NCI-H1092 (cell line): ENCODE measurements at places on chromosomes 6 and 20.

- DNase-seq = no peak
These were observed 16.2 kb upstream of the MRPS18A start for GRCh38 chr6:43703512-43704429.

GRCh38 chr20:12152996-12153395, 235.3 kb downstream of the BTBD3 start:
- DNase-seq = no peak

- no peak for DNase-seq
These were observed 40.4 kb upstream of the TBC1D7 start for GRCh38 chr6:13368731-13369115.

DNA sequence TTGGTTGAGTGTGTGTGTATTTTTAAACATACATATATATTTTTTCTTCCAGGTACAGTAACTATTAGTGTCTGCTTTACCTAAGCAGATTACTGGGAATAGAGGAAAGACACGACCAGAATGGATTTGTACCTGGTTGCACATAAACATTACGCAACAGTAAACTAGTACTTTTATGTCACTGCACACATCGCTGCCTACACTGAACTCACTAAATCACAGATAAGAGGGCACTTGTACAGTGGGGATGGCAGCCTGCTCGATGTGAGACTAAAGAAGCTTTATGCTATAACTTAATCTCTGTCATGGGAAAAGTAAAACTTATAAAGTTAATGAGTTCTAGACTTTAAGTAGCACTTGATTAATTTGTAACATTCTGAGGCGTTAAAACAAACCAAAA, 89.5 kb upstream of the SIM1 start:
- DNase-seq = no peak

DNA sequence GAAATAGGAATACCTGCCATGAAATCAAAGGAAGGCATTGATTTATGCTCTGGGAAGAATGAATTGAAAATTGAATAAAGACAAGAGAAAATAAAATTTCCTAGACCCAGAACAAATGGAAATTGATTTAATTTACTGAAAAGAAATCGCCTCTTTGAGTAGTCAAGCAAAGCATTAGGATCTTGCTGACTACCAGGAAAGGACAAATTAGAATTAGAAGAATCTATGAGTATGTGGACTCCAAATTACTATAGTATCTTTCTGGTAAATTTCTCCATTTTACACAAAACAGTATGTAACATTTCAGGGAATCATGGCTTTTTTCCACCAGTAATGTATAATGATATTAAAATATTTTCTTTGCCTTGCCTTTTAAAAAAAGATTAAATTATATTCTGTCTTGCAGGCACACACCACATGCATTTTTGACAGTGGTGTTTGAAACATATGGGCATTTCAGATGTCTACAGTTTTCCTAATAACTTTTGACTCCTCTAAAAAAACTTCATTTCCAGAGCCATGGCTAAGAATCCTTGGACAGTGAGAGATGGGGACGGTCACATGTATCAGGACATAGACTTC, 768.7 kb upstream of the NRSN1 start:
- no peak for DNase-seq

GRCh38 chr6:26200918-26201721, 113.9 kb downstream of the HFE start:
- DNase-seq = no peak

DNA sequence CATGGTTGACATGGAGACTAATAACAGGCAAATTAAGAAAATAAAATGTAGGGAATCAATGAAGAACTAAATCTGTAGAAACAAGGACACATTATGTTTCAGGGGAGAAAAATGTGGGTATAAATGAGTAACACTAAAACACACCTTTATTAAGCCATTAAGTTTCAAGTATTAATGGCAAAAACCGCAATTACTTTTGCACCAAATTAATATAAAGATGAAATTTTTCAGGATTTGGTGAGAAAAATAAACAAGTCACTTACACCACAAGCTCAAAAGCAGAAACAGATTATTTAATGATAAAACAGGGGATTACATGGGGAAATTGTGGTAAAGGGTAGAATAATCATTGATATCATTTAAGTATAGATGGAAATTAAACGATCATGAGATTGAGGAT, 793.8 kb upstream of the FLRT3 start:
- no peak for DNase-seq

GRCh38 chr6:36455486-36456027, 12.8 kb downstream of the KCTD20 start:
- no peak for DNase-seq

- DNase-seq = no peak
These were observed 275.6 kb downstream of the TENT5A start for GRCh38 chr6:81476881-81477280.
